Foreskin fibroblast (primary cell): ENCODE measurements at places on chromosomes 1 and 21.

DNA sequence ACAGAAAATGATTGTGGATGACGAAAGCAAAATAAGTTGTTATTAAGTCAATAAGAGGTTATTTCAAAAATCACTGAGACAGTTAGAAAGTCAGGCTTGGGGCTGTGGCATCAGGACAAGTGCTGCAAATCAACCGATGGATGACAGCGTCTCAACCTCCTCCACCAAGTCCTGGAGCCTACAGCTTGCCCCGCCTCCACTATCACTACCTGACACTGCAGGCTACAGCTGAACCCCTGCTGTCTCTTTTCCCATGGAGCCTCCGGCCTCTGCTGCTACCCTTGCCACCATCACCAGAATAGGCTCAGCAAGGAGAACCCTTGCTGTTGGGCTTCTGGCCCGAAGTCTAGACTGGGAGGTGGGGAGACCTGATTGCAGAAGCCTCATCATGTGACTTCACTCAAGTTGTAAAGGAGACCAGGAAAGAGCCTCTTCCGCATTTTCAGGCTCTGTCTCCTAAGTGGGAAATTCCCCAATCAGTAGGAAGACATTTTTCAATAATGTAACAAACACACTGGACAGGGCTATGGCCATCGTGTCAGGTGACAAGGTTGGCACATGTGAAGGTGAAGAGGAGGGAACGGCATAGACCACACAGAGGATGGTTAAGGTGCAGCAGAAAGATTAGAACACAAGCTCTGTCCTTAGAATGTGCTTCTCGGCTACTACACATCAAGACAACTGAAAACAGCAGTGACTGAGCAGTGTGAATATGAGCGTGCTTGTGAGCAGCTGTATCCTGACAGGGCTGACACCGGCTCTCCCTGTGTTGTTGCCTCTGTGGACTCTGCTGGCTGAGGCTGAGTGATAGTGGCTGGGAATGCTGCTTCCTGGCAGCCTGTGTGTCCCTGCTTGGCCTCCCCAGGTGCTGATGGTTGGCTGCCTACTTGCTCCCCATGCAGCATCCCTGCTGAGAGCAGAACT, 660.7 kb downstream of the PTPRU start:
- DNase-seq: no peak

DNA sequence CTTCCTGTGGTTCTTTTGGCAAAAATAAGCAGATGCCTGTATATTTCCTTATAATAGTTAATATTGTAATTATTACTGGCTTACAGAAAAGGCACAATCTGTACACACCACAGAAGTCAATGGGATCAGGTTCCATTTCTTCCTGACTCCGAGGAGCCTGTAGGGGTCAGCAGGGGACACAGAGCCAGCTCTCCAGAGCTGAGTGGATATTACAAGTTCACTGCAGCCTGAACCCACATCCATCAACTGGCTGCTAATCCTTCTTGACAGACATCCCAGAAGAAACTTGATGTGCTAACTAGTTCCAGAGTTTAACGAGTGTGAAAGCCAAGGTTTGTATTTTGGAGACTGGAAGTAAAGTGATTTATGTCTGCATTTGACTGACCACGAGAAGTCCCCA, 203.8 kb downstream of the LMX1A start:
- DNase-seq: no peak

GRCh38 chr1:36279789-36280296, 26.3 kb upstream of the SH3D21 start:
- DNase-seq: no peak

DNA sequence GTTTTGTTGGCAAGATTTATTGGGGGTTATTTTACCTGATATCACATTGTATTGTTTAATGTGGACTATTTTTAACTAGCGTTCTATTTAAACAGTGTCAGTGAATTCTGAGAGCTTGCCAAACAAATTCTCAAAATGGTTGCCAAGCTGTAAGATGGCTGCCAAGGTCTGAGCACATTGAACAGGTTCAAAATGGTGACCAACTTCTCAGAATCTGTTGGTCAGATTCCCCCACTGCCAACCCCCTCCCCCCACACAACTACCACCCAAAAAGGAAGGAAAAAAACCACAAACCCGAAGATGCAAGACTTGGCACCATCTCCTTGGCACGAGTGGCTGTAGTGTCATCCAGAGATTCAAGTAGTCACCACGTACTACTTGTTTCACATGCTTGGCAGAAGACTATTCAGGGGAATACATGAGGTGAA, 159.1 kb downstream of the NFIA start:
- DNase-seq: peak; percentile 21

DNA sequence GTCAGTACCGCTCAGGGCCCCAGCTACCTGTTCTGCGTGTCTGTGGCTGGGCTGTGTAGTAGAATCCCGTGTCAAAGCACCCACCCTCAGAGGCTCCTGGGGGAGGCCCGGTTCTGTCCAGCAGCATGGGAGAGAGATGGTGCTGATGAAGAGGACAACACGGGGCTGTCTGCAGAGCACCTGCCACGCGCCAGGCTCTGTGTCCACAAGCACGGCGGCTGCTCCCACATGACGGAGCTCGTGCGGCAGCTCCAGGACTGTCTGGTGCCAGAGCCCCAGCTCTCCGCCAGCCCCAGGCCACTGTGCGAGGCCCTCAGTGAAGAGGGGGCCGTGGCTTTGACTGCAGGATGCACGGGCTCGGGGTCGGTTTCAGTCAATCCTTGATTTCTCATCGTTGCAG, 42.0 kb upstream of the TSPEAR start:
- DNase-seq: no peak

- DNase-seq: no peak
Observed at GRCh38 chr21:28904961-28905435, 87.7 kb downstream of the LTN1 start.

DNA sequence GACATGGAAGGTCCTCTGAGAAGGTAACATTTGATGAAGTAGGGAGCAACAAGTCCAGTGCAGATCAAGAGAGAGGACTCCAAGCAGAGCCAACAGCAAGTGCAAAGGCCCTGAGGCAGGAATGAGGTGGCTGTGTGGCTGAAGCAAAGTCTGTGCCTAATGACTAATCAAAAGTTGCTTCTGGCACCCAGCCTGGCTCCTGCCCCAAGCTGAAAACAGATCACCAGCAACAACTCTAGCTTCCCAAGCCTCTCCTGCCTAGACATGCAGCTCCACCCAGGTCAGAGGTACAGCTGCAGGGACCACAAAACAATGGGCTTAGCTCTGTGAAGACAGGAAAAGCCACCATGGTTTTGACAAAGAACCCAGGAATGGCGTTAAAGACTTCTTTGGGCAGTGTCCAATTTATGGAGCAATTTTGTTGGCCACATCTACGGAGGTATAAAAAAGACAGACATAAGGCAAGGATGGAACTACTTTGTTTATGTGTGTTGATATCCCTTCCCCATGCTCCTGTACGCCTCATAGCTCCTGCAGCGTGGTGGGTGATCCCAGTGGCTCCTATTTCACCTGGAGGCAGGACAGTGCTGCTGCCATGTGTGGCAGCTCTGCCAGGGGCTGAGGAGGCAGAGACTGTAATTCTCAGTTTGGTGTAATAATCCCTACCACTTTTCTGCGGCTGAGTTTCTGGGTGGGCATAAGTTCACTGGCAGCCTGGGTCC, 26.4 kb upstream of the IGSF3 start:
- peak; percentile 58 for DNase-seq

- DNase-seq: peak; percentile 42
Observed at GRCh38 chr1:212609701-212610574, 1.4 kb downstream of the ATF3 start.

GRCh38 chr1:170931650-170932049, 3.7 kb upstream of the MROH9 start:
- DNase-seq: no peak

GRCh38 chr1:20385630-20386029, 95.0 kb downstream of the VWA5B1 start:
- DNase-seq: no peak

- DNase-seq: peak; percentile 75
Observed at GRCh38 chr1:12615865-12616708, 1.9 kb downstream of the DHRS3 start.

- no peak for DNase-seq
Observed at GRCh38 chr1:183214021-183214970, 28.2 kb downstream of the LAMC2 start.

GRCh38 chr1:153261281-153262069, 2.0 kb downstream of the LORICRIN start:
- DNase-seq: peak; percentile 4

GRCh38 chr1:40621821-40622450, 43.5 kb downstream of the RIMS3 start:
- no peak for DNase-seq
